Activated naive CD4-positive, alpha-beta T cell (primary cell): ENCODE measurements at places on chromosomes 16 and 17.

DNA sequence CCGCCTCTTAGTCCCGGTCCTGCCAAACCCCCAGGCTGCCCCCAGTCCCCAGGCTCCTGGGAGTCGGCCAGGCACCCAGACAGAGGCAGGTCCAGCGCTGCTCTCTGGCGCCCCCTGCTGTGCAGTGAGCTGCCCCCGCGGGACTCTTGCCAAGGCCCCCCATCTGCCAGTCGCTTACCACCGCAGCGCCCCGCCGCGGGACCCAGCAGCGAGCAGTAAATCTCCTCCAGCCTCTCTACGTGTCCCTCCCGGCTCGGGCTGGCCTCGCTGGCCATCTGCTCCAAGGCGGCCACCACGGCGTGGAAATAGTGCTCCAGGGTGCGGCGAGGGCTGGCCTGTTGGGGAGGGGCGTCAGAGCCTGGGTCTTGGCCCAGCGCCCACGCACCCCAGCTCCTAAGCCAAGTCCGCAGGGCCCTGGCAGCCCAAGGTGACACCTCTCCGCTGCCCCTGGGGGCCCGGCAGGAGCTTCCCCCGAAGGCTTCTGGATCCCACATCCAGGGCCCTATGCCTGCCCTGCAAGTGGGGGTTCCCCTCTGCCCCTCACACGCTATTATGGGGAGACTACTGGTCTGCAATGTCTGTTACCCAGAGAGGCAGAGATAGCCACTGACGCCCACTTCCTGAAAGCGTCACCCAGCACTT lies 33.7 kb upstream of the MFSD6L start:
- DNase-seq, result no peak

- DNase-seq, result peak; percentile 46
These were observed 144.0 kb upstream of the CHMP6 start for GRCh38 chr17:80847496-80848230.

GRCh38 chr17:56175299-56175955 lies 22.2 kb downstream of the ANKFN1 start:
- no peak for DNase-seq

DNA sequence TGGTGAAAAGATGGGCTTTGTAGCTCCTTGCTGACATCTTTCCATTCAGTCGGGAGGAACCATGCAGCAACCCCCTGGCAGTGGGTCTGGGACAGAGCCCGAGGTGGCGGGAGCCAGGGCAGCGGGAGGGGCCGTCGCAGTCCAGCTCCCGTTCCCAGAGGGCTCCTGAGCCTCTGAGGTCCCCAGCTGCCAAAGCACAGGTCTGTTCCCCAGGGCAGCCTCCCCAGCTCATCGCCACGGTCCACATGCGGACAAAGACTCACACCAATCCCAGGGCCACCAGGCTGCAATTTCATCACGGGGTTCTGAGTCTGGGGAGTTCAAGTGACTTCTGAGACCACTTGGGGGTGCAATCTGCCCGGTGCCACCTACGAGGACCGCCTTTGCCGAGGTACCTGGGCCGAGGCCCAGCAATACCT lies 196.0 kb downstream of the RBFOX3 start:
- DNase-seq, result no peak

GRCh38 chr16:15983898-15984297 lies 34.5 kb downstream of the ABCC1 start:
- no peak for DNase-seq

DNA sequence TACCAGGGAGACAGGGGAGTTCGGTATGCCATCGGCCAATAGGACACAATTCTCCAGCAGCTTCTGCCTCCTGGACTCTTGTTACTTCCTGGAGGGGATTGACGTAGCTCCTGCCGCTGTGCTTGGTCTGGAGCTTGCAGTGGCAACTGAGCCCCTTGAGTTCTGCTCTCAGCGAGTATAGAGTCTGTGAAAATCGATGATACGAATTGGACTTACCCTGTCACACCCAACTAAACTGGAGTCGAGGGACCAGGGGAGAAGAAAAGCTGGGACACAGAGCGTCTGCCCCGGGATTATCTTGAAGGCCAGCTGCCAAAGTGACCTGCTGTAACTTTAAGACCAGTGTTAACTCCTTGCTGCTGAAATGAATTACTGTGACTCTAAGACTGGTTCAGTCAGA lies 22.2 kb downstream of the SEC14L1 start:
- no peak for DNase-seq
